CD4-positive, alpha-beta T cell treated with Interleukin-2 at 100 ng/mL for 4 hours (primary cell): ENCODE measurements at places on chromosomes 5 and 9.

DNA sequence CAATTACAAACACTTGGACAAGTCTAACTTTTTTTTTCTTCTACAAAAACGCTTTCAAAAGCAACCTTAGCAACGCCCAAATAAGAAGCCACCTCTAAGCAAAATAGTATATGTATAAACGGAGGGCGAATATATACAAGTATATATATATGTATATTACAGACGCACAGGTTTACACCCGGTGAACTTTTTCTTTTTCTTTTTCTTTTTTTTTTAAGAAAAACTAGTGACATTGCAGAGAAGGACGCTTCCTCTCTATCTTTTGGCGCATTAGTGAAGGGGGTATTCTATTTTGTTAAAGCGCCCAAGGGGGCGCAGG, 200 bp downstream of the NPR3 start:
- no peak for DNase-seq

- peak; percentile 21 for DNase-seq
Measured at GRCh38 chr9:109520475-109521132, 22.5 kb upstream of the PTPN3 start.

GRCh38 chr5:157475432-157475831, 15.4 kb downstream of the NIPAL4 start:
- no peak for DNase-seq

DNA sequence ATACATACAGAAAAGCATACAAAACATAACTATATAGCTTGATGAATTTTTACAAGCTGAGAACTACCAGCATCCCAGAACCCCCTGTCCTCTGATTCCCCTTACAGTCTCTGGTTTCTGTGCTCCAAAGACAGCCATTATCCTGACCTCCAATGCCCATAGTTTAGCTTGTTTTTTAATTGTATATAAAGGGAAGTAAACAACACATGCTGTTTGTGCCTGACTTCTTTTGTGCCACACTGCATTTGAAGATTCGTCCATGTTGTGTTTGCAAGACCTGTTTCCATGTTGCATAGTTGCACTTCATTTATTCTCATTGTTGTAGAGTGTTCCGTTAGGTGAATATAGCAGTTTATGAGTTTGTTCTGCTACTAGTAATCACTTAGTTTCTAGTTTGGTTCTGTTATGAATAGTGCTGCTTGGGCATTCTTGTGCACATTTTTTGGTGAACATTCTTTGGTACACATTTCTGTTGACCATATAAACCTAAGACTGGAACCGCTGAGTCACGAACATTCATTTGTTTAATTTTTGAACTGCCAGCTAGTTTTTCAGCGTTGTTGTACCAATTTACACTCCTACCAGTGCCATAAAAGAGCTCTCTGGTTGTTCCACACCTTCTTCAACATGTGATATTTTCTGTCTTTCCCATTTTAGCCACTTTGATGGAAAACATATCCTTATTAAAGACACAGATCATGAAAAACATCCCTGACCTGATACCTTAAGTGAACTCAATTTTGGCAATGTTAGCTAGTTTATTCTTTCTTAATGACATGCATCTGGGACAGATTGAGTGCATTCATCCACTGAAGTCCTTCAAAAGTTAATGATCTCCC, 78.1 kb upstream of the ANXA1 start:
- DNase-seq = no peak
